ENCODE measurements at places on chromosomes 11 and 22.

DNA sequence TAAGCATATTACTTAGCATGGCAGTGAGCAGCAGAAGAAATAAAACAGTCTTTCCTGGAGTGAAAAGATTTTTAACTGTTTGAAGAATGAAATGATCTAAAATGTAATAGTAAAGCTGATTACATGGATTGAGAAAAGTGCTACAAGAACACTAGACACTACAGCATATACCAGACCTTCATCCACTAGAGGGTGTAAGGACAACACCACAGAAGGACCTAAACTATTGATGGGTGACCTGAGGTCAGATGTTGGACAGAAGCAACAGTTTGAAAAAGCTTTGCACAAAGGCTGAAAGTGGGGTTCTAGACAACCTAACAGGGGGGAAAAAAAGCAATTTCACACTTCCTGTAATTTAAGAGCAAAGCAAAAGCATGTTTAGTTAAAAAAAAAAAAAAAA lies 97.7 kb downstream of the RBFOX2 start:
- DNase-seq, result peak; percentile 51

DNA sequence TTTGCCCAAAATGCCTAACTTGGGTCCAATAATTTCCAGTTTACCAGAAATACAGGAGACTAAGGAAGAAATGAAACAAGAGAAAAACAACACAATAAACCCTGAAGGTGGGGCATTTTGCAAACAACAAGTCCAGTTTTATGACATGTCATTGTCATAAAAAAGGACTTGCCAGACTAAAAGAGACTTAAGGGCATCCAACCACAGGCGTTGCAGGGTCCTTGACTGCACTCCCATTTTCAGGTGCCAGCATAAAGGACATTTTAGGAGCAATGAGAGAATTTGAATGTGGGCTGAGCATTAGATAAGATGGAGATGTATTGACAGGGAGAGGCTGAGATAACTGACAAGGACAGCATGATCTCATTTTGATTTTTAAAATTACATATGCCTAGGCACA lies 28.1 kb upstream of the DAGLA start:
- DNase-seq, result no peak

DNA sequence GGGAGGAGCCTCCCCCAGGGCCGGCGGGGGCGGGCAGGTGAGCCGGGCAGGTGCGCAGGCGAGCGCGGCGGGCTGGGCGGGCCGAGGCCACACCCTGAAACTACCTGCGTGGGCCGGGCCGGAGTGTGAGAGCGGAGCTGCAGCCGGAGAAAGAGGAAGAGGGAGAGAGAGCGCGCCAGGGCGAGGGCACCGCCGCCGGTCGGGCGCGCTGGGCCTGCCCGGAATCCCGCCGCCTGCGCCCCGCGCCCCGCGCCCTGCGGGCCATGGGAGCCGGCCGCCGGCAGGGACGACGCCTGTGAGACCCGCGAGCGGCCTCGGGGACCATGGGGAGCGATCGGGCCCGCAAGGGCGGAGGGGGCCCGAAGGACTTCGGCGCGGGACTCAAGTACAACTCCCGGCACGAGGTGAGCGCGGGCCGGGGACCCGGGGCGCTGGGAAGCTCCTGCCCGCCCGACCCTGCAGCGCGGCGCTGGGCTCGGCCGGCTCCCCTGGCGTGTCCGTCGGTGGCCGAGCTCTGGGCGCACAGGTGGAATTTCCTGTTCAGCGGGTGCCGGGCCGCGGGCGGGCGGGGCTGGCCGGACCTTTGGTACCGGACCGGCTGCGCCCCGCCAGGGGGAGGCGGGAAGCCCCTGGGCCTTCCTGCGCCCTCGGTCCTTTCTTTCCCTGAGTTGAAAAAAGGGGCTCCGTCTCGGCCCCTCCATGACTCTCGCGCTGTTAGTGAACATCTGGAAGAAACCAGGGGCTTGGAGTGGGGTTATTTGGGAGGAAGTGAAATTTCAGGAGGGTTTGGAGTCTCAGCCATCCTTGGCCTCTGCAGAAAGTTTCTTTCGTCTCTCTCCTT lies at the start of gene ST14:
TSS of gene ST14 (plus strand) at position 126 of the 841 bp plus-strand sequence. CDS start at position 324, 198 bp downstream.
- no peak for DNase-seq

DNA sequence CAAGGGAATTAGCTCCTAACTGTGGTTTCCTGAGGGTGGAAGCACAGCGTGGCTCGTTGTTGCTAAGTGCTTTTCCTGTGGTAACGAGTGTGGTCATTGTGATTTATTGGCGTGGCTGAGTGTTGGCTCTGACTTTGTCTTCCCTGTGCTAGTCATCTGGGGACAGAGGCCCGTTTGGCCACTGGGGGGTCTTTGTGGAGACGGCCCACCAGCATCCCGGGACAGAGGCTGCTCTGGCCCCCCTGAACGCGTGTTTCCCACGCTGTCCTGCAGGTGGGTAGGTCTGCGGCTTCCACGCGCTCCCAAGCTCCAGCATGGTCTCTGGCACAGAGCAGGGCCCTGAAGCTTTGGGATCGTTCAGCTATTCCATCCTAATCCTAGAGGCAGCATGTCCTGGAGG lies 1040.0 kb downstream of the TBC1D22A start:
- DNase-seq, result no peak

DNA sequence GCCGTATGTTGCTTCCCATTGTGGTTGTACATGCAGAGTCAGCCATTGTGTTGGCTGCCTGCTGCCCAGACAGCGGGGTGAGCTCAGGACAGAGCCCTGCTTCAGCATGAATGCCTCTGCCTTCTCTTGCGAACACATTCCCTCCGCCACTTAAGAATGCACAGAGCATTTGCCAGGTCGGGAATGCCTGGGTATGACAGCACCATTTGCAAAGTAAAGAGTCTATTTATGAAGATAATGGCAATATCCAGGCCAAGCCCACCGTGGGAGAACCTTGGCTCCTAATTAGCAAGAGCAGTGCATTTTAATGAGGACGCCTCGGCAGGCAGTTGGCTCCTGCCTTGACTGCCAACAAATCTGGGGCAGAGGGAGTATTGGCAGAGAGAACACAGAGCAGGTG lies 62.5 kb upstream of the SORL1 start:
- DNase-seq, result no peak

- no peak for DNase-seq
These were observed 87.2 kb upstream of the HTATIP2 start for GRCh38 chr11:20275987-20276965.

DNA sequence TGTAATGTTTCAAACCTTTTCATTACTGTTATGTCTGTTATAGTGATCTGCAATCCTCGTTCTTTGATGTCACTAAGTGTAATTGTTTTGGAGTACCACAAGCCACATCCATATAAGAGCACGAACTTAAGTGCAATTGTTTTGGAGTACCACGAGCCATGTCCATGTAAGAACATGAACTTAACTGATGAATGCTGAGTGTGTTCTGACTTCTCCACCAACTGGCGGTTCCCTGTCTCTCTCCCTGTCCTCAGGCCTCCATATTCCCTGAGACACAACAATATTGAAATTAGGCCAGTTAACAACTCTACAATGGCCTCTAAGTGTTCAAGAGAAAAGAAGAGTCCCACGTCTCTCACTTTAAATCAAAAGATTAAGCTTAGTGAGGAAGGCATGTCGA lies 23.5 kb downstream of the TESMIN start:
- no peak for DNase-seq

- DNase-seq, result no peak
These were observed 30.8 kb upstream of the SORL1 start for GRCh38 chr11:121421149-121421901.

- DNase-seq, result no peak
These were observed 39.5 kb upstream of the EP300 start for GRCh38 chr22:41052661-41053490.

DNA sequence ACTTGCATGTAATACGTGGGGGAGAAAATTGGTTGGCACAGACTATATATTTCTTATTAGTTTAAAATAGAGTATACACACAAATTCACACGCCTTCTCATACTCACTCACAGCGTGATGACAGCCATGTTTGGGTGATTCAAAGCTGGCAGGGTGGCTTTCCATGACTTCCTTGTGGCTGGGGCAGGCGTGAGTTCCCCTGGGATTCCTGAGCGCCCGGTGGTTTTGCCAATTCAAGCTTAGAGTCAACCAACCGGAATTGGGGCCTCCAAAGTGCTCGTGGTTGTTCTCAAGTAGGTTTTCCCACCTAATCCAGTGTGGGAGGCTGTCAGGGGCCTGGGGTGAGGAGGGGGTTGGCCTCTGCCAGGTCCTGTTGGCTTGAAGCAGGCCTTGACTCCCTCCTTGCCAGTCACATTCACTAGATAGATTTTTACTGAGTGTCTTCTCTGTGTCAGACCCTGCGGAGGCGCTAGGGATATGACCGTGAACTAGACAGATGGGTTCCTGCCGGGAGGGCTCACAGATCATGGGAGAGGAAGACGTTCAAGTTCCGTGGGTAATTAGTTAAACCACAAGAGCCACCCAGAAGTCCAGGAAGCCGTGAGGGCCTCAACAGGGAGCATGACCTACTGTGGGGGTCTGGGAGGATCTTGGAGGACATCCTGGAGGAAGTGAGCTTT lies 11.5 kb downstream of the PKNOX2 start:
- no peak for DNase-seq

DNA sequence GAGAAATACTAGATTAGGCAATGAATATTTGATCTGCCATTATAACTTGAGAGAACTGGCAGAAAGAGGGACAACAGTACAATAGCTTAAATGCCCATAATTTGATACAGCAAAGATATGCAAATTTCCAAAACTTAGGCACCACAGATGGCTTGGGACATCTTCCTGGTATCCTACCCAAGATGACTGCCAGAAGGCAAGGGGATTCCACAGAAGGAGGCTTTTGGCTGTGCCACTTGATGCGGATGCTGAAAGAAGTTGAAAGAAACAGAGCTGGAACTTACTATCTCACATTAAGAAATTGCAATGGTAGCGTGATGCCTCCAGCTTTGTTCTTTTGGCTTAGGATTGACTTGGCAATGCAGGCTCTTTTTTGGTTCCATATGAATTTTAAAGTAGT lies 216.7 kb downstream of the TTC28 start:
- no peak for DNase-seq

DNA sequence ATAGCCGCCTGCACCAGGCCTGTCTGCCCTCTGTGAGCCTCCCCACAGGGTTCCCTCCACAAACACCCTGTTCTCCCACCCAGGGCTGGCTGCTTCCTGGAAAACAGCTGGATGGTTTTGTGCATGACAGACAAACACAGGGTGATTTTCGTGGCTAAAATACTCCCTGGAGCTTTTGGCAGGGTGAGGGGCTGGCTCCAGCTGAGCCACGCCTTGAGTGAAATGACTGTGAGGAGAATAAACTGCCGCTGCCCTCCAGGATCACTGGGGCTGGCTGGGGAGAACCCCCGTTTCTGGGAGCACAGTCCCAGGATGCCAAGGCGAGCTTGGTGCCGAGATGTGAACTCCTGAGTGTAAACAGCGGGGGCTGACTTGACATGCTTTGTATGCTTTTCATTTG lies 20.3 kb upstream of the PPP6R3 start:
- no peak for DNase-seq

GRCh38 chr11:68354148-68354872 lies 41.9 kb downstream of the LRP5 start:
- DNase-seq, result peak; percentile 97

GRCh38 chr22:29720811-29721323 lies 1.1 kb downstream of the CABP7 start:
- no peak for DNase-seq

- DNase-seq, result peak; percentile 33
These were observed 3.6 kb upstream of the OR2AT4 start for GRCh38 chr11:75100314-75100713.

- DNase-seq, result no peak
These were observed 1.7 kb downstream of the CYB5R2 start for GRCh38 chr11:7671347-7672215.

- no peak for DNase-seq
These were observed 270.2 kb upstream of the LUZP2 start for GRCh38 chr11:24226606-24227005.

- no peak for DNase-seq
These were observed 35.7 kb upstream of the SUSD2 start for GRCh38 chr22:24145446-24146193.

DNA sequence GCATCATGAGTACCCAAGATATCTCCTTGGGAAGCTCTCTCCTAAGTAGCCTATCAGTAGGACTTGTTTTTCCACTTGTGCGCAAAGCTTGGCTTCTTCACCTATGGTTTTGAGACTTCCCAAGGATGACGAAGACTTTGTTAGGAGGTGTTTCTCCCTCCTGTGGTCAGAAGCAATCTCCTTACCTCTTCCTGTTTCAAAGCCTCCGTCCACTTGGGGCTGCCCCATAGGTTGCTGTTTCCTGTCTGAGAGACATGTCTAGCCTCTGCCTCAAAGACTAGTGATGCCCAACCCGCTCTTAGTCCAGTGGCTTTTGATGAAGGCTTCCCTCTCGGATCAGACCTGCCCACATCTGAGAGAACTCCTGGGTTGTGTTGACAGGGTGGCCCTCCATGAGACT lies 92.9 kb downstream of the TRAF6 start:
- no peak for DNase-seq

DNA sequence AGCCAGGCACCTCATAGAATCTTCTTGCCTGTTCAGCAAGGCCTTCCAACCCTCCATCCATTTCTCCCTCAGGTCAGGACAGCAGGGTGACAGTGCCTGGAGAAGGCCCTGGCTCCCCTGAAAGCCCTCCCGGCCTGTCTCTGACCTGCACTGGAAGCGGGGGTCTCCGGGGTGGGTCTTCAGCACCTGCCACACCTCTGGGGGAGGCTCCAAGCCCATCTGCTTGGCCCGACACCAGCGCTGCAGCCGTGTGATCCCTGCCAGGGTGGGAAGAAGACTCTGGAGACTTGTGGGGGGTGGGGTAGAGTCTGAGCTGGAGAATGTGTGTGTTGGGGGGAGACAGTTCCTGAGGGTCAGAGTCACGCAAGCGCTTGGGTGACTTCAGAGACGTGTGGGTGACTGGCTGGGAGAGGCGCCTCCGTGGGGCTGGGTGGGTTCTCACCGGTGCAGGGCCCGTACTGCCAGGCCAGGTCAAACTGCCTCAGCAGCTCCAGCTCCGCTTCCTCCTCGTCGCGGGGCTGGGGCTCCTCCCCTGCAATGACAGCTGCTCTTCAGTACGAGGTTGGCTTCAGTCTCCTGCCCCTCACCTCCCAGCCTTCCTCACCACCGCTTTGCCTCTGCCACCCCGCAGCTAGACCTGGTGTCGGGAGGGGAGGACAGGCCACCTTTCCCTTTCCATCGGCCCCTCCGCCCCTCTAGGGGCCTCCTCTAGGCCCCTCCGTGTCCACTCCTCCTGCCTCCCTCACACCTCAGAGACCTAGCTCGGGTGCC lies 615 bp downstream of the POLD4 start:
- no peak for DNase-seq

- no peak for DNase-seq
These were observed 1.5 kb downstream of the DGKZ start for GRCh38 chr11:46348566-46349401.

GRCh38 chr11:68480193-68480592 lies 19.6 kb downstream of the PPP6R3 start:
- DNase-seq, result no peak

DNA sequence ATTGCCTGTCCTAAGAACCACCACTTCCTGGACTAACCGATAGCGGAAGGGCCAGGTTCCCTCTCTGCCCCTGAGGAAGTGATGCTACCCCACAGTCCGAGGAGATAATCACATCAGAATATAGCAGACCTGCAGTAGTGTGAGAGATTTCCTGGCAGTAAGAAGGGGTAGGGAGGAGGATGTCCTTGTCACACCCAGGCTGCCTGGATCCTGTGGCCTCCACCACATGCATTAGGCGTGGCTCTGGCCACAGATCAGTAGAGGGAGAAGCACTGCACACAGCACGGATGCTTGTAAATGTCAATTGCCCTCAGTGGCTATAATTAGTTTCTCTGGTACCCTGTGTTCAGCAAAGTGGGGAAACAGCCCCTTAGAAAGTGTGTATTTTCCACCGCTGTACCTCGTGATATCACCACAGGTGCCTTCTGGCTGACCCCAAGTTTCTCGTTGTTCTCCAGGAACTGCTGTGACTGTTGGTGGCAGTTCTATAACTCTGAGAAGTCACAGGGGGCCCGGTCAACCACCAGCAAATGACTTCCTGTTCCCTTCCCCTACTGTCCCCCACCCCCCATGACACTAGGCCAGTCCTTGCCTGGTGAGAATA lies 61.8 kb downstream of the UBASH3B start:
- no peak for DNase-seq

All from HTR-8/SVneo (cell line).